ENCODE measurements at places on chromosomes 3 and 15.

GRCh38 chr3:14512281-14512941, 27.7 kb downstream of the GRIP2 start:
- DNase-seq: no peak

DNA sequence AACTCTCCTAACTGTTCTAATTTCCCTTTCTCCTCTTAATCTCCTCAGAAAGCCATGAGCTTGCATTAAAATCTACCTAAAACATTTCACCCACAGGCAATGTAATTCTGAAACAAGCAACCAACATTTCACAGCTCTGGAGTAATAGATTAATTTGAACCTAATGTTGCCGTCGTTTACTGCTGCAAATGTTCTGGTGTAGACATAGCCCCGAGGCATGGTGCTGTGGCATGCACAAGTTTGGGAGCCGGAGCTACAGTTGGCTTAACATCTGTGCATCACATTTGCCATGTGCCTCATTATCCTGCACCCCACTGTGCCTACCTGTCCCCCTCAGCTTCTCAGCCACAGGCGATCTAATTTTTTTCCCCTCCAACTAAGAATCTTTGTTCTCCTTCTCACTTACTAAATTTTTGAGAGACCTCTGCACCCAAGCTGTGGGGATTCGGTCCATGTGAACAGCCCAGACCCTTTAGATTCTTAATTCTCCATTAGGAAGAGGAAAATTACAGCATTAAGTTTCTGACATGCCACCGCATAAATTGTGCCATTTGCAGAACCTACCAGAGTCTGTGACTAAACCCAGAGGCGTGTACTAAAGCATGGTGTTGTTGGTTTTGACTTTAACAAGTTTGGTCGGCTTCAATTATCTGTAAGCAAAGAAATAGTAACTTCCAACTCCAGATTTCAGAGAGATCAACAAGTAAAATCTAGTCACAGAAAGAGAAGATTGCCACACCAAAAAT, 419.2 kb downstream of the MECOM start:
- DNase-seq: no peak

- DNase-seq: no peak
Measured at GRCh38 chr15:63261311-63261710, 16.1 kb upstream of the APH1B start.

DNA sequence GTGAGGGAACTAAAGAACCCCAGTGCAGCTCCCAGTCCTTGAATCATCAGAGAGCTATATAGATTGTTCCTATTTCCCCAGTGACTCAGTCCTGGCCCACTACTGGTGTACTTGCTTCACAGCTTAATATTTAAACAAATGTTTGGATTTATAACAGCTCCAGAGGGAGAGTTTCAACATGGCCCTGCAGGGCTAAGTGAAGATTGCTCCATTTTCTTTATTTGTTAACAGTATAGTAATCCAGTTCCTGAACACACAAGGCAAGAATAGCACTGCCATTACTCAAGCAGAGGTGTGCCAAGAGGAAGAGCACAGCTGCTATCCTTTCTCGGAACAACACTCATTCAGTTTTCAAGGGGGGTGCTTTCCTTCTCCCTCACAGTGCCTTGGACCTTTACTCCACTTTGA, 6.5 kb downstream of the SQOR start:
- no peak for DNase-seq

- no peak for DNase-seq
Measured at GRCh38 chr3:134824791-134825190, 29.7 kb downstream of the EPHB1 start.

- DNase-seq: no peak
Measured at GRCh38 chr3:190642016-190642415, 128.1 kb downstream of the IL1RAP start.

DNA sequence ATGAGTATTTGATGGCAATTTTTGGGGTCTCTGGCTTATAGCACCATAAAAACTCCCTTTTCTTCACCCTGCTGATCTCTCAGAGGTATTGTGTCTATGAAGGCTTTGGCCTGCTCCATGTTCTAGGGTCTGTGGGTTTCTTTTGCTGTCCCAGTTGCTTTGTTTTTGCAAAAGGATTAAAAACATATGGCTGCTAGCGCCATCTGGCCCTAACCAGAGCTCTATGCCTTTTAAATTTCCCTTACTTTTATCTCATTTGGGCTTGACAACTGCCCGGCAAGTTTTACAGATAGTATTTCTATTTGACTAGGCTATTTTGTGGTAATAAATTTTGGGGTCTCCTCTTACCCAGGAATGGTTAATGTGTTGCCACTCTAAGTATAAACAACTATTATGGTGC, 6.4 kb upstream of the GHRL start:
- no peak for DNase-seq

DNA sequence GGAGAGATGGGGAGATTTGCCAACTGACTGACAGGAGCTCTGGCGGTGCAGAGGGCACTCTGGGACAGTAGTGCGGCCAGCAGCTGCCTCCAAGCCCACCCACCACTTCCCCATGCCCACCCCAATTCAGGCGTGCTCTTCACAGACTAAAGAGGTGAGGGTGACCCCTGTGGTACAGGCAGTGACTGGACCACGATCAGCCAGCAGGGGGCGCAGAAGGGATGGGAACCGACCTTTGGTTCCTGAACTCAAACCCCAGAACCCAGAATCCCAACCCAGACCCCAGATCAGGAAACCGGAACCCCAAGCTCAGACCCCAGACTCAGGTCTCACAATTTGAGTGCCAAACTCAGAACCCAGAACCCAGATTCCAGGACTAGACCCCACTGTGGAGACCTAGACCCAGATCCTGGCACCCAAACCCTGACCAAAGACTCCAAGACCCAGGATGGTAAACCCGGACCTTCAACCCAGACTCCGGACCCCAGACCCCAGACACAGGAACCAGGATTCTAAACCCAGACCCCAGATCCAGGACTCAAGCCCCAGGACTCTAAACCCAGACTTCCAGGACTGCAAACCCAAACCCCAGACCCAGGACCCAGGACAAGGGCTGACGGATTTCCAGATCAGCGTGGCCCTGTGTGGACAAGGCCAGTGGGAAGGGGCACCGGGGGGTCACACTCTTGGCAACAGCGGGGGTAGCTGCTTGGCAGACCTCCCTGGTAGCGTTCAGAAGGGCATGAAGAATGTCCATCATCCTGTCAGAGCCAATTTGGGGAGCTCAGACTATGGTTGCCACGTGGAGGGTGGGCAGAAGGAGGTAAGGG, 3.7 kb upstream of the MYL3 start:
- peak; percentile 8 for DNase-seq

DNA sequence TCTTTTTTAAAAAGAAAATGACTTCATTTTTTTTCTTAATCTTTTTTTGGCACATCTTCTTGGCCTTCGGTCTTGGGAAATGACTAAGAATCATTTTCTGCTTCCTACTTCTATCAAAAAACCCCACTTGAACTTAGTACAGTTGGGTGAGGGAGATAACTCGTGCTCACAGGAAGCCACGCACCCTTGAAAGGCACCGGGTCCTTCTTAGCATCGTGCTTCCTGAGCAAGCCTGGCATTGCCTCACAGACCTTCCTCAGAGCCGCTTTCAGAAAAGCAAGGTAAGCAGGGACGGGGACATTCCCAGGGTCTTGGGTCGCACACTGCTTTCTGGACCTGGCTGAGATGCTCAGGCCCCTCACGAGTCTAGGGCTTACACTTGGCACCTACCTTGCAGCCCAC, at the start of gene CCR4:
CCR4 (plus strand) TSS at position 235 of the 402 bp plus-strand sequence. CDS start 1,779 bp downstream, outside the sequence.
- DNase-seq: peak; percentile 52

- peak; percentile 30 for DNase-seq
Measured at GRCh38 chr15:65869954-65870871, 922 bp downstream of the RAB11A start.

DNA sequence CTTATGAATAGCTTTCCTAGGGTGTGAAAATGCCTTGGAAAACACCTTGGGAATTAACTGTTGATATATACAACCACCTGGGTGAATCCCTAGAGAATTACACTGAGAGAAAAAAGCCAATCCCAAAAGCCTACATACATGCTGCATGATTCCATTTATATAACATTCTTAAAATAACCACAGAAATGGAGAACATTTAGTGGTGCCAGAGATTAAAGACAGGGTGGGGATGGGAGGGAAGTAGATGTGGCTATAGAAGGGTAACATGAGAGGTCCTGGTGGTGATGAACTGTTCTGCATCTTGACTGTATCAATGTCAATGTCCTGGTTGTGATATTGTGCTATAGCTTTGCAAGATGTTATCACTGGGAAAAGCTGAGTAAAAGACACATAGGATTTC, 291.0 kb downstream of the CLSTN2 start:
- no peak for DNase-seq
